ENCODE measurements at places on chromosomes 6 and 20.
A peak's percentile ranks its signal among the peaks of the same experiment; 100 is the strongest.

GRCh38 chr20:43571310-43571709 lies 12.5 kb downstream of the SGK2 start:
- H3K27ac ChIP-seq: no peak overlapping the region
- DNase-seq: no peak

GRCh38 chr20:2986466-2986865 lies 57.0 kb upstream of the GNRH2 start:
- DNase-seq: no peak
- H3K4me3 ChIP-seq: no peak overlapping the region
- H3K27me3 ChIP-seq: no peaks in the 10 kb centered on the region
- H3K4me1 ChIP-seq: peaks cover 57% of the 10 kb centered on the region
- peaks cover 57% of the 10 kb centered on the region for H3K36me3 ChIP-seq

GRCh38 chr6:126720304-126720703 lies 380.4 kb downstream of the CENPW start:
- H3K36me3 ChIP-seq: no peaks in the 10 kb centered on the region
- DNase-seq: no peak
- no peak overlapping the region for H3K27ac ChIP-seq
- no peaks in the 10 kb centered on the region for H3K4me1 ChIP-seq

- H3K36me3 ChIP-seq: no peaks in the 10 kb centered on the region
- peaks cover 51% of the 10 kb centered on the region for H3K4me1 ChIP-seq
- DNase-seq: no peak
- H3K4me3 ChIP-seq: peak overlapping the region; percentile 97
- no peaks in the 10 kb centered on the region for H3K27me3 ChIP-seq
Observed at GRCh38 chr20:62935968-62936585, 1.9 kb upstream of the GID8 start.

DNA sequence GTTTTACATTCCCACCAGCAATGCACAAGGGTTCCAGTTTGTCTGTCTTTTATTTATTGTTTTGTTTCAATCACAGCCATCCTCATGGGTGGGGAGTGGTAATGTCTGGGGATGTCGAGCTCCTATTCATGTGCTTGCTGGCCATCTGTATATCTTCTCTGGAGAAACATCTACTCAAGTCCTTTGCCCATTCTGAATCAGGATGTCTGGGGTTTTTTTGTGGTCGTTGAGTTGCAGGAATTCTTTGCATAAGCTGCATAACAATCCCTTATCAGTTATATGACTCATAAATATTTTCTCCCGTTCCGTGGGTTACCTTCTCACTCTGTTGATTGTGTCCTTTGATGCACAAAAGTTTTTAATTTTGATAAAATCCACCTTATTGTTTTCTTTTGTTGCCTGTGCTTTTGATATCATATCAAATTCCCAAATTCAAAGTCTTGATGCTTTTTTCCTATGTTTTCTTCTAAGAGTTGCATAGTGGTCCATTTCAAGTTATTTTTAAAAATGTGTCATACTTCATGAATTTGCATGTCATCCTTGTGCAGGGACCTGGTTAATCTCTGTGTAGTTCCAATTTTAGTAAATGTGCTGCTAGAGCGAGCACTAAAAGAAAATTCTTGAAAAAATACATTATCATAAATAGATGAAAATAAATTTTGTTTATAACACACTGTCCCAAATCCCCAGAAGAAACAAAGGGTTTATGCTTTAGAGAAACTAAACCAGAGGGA lies 54.9 kb upstream of the PDE10A start:
- H3K4me3 ChIP-seq: no peak overlapping the region
- H3K36me3 ChIP-seq: no peaks in the 10 kb centered on the region
- peaks cover 18% of the 10 kb centered on the region for H3K4me1 ChIP-seq
- H3K27me3 ChIP-seq: no peaks in the 10 kb centered on the region

- DNase-seq: no peak
- no peak overlapping the region for H3K27ac ChIP-seq
- no peak overlapping the region for H3K4me3 ChIP-seq
- H3K4me1 ChIP-seq: no peaks in the 10 kb centered on the region
- no peaks in the 10 kb centered on the region for H3K27me3 ChIP-seq
Observed at GRCh38 chr6:149563928-149564325, 2.2 kb upstream of the GINM1 start.

DNA sequence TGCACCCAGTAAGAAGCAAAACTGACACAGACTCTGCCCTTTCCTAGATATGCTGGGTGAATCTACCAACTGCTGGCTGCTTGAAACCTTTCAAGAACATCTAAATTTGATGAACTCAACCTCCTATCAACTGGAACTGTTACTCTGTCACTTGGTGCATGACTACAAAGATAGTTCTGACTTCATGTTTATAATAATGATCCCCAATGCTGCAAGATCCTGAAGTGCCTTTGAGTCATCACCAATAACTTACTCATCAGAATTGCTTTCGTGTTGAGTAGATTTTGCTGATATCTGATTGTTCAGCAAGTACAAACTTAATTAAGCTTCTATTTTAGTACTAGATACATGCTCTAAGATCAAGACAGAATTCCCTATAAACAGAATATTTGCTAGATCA lies 100.2 kb upstream of the ARMC2 start:
- no peak overlapping the region for H3K4me3 ChIP-seq
- no peak for DNase-seq
- no peak overlapping the region for H3K27ac ChIP-seq
- no peaks in the 10 kb centered on the region for H3K27me3 ChIP-seq
- H3K4me1 ChIP-seq: peaks cover 4% of the 10 kb centered on the region
- H3K36me3 ChIP-seq: no peaks in the 10 kb centered on the region

DNA sequence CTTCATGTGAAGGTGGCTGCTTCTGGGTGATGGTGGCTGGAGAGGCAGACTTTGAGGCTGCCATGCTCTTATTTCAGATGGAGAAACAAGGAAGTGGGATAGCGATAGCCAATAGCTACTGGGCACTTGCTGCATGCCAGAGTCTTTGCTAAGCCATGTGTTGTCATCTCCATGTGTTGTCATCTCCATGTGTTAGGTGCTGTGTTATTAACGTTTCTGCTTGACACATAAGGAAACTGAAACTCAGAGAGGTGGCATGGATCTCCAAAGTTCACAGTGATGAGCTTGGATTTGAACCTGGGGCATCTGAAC lies 16.9 kb downstream of the KIAA1755 start:
- H3K36me3 ChIP-seq: peaks cover 34% of the 10 kb centered on the region
- H3K27me3 ChIP-seq: no peaks in the 10 kb centered on the region
- H3K4me1 ChIP-seq: peaks cover 23% of the 10 kb centered on the region
- no peak overlapping the region for H3K4me3 ChIP-seq

Data from heart right ventricle (tissue), 16 donors.